ENCODE measurements at places on chromosomes 1 and 21.

GRCh38 chr1:111621050-111621449 lies 1.5 kb downstream of the RAP1A start:
- no peak for DNase-seq

DNA sequence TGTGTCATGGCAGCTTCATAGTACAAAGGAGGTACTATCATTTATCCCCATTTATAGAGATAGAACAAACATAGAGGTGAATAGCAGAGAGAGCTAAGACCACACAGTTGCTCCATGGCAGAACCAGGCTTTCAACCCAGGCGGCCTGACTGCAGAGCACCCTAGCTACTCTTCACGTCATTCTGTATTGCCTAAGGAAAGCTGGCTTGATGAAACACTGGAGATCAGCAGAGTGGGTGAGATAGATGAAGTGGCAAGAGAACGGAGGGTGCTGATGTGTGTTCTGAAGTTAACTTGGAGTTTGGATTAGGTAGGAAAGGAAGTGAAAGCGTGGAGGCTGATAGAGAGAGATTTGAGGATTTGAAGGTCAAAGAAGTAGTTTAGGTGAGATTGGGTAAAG lies 47.9 kb upstream of the RWDD3 start:
- DNase-seq = no peak

DNA sequence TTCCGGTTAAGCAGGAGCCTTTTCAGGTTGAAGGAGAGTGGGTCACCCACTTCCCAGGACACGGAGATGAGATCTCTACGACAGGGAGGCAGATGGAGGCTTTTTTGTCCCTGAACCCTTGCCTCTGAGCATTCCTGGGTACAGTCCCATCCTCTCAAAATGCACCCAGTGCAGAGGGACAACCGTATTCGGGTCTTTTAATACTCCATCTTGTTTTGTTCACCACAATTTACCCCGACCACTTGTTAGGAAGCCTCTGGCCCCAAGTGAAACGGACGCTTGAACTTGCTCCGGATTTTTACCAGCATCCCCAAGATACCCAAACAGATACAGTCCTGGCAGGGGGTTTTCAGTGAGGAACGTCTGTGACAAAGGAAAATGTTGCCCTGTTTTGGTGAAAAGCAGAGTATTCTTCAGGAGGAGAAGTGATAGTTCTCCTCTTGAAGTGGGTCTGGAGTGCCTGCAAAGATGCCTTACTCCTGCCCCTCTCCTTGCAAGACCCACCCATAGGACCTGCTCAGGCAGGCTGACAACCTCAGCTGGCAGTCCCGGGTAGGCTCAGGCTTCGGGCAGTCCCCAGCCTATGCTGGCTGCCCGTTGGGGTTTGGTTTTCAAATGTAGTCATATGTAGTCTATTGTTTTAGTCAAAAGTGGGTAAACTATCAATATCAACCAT lies 669 bp upstream of the ARL8A start:
- DNase-seq = no peak

GRCh38 chr1:204350857-204351573 lies 8.7 kb downstream of the PLEKHA6 start:
- DNase-seq = no peak

DNA sequence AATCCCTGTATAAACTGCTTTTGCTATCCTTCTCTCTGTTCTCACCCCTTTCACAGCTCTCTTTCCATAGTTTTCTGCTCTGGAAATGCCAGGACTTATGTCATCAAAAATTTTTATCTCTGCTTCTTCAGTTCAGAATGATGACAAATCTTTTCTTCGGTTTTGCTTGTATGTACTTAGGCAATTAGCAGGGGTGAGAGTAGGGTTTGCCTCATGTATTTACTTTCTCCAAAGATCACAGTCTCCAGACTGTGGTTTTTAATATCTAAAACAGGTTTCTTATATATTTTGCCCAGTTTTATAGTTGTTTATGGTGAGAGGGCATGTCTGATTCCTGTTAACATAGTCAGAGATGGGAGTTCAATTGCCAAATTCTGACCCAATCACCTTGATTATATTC lies 235.4 kb upstream of the LYPLAL1 start:
- no peak for DNase-seq

DNA sequence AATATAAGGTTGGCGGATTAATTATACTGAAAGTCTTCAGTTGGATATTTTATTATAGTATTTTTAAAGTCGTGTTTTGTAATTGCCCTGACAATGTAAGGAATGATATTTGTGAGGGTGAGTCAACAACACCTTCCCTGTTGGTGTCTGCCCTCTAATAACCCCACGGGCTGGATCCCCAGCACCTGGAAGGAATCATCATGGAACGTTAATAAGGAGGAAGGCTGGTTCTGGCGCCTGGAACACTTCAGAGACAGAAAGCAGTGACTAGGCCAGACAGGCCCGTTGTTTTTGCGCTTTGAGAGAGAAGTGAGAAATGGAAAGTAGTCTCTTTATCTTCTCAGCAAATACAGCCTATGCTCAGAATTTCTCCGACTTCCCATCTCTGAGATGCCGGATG lies 31.6 kb downstream of the TEX35 start:
- no peak for DNase-seq

DNA sequence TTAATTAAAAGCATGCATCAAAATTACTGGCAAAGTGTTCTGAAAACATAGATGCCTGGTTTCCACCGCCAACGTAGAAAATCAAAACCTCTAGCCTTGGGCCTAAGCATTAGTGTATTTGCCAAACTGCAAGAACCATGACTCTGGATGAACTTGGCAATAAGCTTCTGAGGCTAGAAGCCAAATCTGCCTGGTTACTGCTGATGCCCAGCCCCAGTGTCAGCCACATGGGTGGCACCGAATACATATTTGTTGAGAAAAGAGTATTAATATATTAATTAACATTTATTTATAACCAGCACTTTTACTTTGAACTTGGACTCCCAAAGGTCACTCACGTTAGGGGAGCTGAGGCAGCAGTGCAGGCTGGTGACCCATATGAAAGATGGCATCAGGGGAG lies 140.6 kb upstream of the HMGB4 start:
- no peak for DNase-seq

DNA sequence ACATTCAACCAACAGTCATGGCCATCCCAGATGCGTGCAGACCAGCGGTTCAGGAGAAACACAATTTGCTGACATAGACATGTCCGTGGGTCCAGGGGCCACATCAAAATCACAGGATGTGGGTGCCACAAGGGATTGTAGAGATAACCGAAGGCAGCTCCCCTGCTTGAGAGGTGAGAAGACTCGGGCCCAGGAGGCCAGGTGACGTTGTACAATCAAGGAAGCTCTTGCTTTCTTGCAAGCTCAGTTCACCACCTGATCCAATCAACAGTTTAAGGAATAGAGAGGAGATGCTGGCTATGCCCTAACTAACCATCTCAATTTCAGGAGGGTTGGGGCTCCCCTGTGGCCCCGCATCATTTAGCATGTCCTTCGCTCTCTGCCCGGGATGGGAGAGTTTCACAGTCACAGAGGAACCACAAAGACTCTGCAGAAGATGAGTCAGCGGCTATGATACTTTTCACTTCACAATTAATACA lies 19.5 kb downstream of the UBASH3A start:
- no peak for DNase-seq

DNA sequence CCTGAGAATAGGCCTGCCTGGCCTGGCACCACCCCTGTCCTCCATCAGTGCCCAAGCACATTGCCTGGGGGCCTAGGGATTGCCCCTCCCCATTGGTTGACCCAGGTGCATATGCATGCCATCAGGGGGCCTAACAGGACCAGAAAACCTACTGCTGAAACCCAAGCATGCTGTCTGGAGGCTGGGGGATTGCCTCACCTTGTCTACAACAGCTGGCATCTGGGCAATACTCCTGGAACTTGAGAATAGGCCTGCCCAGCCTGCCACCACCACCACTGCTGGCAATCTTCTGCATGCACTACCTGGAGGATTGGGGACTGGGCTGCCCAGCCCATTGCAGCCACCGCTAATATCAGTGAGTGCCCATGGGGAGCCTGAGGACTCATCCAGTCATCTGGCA lies 56.1 kb upstream of the BCL10 start:
- no peak for DNase-seq

DNA sequence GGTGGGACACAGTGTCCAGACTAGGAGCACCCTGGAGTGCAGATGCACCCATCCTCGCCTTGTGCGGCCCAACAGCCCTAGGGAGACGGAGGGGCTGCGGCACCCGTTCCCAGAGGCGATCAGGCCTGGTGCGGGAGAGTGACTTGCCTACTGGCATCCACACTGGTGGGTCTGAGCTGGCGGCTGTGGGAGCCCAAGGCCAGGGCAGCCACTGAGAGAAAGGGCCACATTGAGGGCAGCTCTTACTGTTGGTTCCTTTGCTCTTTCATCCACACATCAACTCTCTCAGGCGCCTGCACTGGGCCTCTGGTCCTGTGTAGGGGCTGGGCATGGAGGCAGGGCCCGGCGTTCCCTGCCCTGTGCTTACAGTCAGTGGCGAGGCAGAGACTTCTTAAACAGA lies 8.6 kb downstream of the PODN start:
- no peak for DNase-seq

GRCh38 chr1:92601044-92601443 lies 114.3 kb upstream of the GFI1 start:
- no peak for DNase-seq

DNA sequence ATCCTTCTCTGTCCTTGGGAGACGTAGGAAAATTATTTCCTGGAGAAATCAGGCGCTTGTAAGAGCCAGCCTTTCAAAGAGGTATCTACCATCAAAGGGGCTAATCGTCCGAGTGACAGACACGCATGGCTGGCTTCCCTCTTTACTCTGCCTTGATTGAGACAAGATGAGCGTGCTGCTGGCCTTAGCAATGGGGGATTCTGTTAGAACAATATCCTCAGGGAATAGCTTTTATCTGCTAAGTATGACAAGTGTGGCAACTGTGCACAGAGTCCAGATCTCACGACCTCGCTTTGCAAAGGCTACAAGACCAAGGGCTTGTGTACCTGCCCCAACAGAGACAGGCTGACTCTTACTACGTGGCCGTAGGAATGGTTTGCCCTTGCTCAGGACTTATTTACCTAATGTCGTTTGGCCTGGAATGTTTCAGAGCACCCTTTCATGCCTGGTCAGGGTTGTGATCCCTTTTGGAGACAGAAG lies 417.1 kb downstream of the KIF26B start:
- no peak for DNase-seq

GRCh38 chr21:34181431-34182039 lies 108.2 kb downstream of the MRPS6 start:
- DNase-seq = no peak

DNA sequence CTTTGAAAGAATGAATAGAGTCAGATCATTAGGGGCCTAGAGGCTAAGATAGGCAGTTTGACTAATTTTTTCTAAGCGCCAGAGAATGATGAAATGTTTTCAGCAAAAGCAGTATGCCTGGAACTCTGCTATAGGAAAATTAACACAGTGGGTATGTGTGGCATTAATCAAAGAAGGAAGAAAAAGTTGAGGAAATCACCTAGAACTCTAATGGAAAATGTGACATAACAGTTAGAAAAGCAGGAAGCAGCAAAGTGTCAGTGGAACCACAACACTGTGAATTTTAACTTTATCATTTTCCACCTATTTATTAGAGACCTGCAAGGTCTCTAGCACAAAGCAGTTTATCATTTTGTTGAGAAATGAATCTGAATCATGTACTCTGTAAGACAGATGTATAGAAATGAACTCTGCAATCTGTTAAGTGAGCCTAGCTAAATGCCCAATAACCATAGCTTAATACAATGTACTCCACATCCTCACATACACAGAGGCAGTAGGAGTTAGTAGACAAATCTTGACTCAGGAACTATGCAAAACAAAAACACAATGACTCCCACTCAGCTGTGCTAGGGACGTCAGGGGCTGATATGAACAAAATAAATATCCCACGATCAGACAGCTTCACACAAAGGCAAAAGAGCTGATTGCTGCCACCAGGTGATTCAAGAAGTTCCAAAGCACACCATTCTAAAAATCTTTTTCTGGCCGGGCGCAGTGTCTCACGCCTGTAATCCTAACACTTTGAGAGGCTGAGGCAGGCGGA lies 500.7 kb upstream of the NFIA start:
- DNase-seq = no peak

- no peak for DNase-seq
Observed at GRCh38 chr1:37483785-37484184, 9.4 kb downstream of the ZC3H12A start.

DNA sequence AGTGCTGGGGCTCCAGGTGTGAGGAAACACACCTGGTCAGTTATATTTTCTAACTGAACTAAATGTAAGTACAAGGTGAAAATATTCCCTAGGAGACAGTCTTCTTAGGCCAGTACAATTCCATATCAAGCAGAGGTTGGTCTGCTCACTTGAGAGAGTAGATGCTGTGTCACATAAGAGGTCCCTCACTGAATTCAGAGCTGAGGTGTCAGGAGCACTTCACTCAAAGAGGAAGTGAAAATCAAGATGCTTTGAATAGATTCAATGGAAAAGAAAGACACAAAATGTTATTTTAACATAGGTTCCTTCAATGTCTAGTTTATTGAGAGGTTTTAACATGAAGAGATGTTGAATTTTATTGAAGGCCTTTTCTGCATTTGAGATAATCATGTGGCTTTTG lies 4.3 kb upstream of the FCRL3 start:
- no peak for DNase-seq

DNA sequence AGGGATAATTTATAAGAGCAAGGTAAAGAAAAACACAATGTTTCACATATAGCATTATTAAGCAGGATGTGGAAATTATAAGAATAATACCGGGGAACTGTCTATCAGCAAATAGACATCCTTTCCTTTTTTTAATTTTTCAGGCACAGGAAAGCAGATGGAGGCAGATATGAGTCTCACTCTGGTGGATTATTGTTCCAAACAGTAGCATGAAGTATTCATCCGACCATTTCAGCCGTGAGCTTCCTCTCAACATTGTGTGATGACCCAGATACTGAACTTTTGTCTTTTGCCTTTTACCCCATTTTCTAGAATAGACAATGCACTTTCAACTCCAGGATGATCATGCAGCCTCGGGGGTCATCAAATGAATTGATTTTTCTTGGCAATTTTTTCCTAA lies 599.8 kb downstream of the ADGRL2 start:
- no peak for DNase-seq

- DNase-seq = no peak
Observed at GRCh38 chr21:18161841-18162240, 82.8 kb upstream of the CHODL start.

DNA sequence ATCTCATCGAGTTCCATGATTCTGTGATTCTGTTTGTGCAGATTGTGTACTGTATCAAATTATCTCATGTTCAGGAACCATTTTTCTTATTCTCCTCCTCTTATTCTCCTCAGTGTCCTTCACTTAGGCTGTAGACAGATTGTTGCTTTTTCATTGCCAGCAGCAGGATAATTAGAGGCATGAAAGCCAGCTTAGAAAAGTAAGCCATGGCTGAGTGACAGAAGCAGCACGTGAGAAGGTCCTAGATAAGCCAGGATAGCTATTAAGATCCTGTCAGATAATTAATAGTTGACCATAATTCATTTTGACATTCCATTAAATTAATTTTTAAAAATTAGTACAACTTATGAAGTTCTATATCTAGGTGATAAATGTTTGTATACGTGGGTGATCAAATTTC lies 60.8 kb upstream of the PRKACB start:
- no peak for DNase-seq

Measured in activated CD4-positive, alpha-beta T cell treated with anti-CD3 and anti-CD28 coated beads, Interleukin-2, amount 50 U/mL, for 4 hours (primary cell).